RPMI7951 (cell line): ENCODE measurements at places on chromosomes 11 and 22.

DNA sequence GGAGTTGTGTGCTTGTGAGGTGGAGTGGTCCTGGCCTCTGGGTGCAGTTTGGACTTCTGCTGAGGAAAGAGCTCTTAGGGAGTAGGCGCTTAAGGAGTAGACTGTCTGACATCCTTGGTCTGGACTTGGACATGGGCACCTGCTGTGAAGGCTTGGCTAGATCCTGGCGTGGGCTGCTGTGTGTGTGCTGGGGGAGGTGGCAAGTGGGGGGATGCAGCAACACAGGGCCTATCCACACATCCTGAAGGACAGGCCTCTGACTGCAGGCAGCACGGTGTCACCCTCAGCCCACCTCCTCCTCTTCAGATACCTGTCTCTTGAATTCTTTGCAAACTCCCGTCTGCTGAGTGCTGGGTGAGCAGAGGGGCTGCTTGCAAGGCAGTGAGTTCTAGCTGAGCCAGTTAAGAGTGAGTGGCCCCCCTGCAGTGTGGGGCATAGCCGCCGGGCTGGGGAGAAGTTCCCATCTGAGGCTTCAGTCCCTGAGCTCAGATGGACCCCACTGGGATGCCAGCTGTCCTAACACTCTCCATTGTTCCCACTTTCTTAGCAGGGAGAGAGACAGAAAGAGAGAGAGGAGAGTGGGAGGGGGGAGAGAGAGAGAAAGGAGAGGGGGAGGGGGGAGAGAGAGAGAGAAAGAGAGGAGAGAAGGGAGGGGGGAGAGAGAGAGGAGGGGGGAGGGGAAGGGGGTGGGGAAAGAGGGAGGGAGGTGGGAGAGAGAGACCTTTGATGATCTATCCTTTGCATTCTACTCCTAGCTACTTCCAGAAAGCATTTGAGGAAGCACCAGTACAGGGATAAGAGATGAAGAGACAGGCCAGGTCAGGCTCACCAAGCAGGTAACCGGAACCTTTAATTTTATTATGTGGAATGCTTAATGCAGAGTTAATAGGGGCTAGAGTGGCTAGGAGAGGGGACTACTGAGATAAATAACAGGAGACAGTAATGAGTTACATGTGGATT, 12.6 kb downstream of the SOX10 start:
- no peak for DNase-seq

- DNase-seq, result no peak
Measured at GRCh38 chr11:18490736-18491485, 35.3 kb downstream of the LDHAL6A start.

DNA sequence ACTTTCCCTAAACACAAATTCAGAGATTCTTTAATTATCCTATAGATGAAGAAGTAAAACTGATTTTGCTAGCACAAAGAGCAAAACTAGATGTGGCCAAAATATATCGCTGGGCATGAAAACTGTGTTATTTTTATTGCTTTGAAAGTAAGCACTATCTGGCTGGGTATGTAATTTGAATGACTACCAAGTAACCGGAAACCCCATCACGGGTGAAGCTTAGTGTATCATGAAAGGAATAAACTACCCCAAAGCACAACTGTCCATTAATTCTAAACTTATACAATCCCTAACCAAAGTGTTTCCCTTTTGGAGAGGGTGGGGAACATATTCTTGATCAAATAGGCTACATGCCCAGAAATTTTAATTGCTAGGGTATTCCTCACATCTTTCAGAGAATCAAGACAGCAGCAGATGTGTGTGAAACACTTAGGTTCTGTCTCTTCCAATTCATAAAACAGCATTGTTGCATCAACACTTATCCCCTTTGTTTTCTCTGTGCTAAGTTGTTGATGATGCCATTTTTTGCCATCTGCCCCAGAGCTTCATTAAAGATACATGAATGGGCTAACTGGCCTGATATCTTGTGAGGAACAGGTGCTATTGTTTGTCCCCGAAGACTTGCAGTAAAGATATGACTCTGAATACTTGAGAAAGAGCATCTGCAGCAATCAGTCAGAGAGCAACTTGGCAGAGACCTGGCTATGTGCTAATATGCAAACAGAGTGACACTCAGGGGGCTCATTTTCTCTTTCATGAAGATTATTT, 238.2 kb downstream of the SOX6 start:
- no peak for DNase-seq

DNA sequence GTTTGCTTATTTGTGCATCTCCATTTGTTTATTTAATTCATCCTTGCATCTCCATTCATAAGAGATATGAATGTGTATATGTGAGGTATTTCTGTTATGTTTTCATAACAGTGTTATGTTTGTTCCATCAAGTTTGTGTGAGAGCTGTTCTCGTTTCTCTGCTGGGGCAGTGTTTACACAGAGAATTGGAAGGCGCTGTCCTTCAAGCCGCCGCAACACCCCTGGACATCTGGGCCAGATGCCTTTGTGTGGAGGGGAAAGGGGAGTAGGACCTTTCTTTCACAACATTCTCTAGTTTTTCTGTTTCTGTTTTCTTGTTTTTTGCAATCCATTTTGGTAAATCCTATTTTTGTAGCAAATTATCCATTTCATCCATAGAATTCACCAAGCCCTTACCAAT, 7.0 kb upstream of the TM7SF2 start:
- no peak for DNase-seq

GRCh38 chr11:120239713-120240640, at the start of gene POU2F3:
Gene POU2F3 (plus strand): TSS chr11:120240140. CDS start chr11:120240344, 204 bp downstream.
- DNase-seq, result no peak
